Fibroblast of skin of right quadriceps (primary cell): ENCODE measurements at places on chromosomes 16 and 17.

GRCh38 chr17:74904687-74905409 is 11.4 kb upstream of the FADS6 start:
- DNase-seq, result no peak

DNA sequence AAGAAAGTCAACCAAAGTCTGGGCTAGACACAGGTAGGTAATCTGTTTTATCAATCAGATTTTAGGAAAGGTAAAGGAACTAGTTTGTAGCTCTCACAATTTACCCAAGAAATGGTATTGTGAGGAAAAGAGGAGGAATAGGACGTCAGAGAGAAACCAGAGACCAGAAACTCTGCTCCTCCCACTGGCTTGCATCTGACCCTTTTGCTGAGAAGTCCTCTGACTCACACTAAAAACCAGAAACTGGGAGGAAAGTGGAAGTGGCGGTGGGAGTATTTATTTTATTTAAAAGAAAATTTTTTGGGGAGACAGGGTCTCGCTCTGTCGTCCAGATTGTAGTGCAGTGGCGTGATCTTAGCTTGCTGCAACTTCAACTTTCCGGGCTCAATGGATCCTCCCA is 38.0 kb upstream of the MNT start:
- peak; percentile 51 for DNase-seq

- DNase-seq, result no peak
These were observed 103.3 kb downstream of the ABCC6 start for GRCh38 chr16:16120044-16120381.

GRCh38 chr17:61378658-61379456 is 20.8 kb upstream of the TBX2 start:
- DNase-seq, result no peak

GRCh38 chr17:48308581-48308980 is 121.4 kb downstream of the SKAP1 start:
- DNase-seq, result no peak

DNA sequence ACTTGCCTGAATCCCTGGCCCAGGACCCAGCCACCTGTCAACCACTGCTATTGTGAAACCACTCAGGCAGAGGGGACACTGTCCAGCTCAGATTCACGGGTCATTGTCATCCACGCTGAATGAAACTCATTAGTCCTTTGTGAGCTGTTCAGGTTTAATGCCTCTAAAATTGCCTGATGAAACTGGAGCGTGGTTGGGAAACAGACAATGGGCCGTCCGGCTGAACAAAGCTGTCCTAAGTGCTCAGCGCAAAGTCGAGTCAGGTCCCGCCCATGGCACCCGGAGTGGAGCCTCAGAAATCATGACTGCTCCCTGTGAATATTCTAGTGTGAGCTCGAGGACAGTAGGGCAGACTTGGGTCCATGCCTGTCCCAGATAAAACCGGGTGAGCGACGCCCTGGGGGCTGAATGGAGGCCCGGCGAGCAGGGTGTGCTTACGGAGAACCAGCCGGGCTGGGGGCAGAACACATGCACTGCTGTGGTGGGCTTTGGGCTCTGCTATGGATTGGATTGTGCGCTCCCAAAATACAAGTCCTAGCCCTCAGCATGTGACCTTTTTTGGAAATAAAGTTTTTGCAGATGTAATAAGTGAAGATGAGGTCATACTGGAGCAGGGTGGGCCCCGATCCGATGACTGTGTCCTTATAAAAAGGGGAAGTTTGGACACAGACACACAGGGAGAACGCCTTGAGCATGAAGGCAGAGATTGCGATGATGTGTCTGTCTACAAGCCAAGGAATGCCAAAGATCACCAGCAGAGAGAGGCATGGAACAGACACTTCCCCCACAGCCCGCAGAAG is 12.9 kb upstream of the CMIP start:
- DNase-seq, result peak; percentile 78

DNA sequence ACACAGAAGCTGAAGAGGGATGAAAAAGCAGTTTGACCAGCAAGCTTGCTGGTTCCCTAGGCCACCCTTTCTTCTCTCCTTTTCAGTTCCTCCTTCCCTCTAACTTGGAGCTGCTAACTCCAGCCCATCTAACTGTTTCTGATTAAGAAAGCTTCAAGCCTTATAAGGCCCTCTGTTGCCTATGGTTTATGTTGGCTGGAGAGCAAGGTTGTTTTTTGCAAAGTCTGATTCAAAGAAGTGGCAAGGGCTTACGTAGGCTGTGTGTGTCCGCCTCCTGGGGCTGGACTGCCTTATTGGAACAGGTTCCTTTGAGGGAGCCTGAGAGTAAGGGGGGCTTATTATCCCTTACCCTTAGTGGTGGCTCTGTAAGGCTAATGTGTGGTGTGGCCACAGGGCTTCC is 7.1 kb downstream of the AKAP1 start:
- DNase-seq, result peak; percentile 38
